Foreskin fibroblast (primary cell): ENCODE measurements at places on chromosomes 16 and 17.

GRCh38 chr17:82929011-82929622 lies 89.3 kb upstream of the ZNF750 start:
- DNase-seq, result no peak

DNA sequence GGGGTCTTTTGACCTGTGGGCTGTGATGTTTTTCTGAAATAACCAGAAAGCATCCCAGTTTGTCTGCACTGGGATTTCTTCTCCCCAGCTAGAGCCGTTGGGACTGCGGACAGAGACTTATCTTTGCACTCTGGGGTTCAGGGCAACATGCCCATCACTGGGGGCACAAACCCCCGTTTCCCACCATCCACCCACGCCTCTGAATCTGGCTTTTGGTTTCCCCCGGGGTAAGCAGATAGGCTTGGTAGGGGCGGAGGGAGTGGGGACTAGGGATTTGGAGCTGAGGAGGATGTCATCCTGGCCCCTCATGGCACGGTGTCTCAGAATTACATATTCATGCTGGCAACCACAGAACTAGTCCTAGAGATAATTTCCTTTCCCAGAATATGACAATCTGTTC lies 68.6 kb downstream of the CCDC182 start:
- DNase-seq, result no peak

- no peak for DNase-seq
Observed at GRCh38 chr17:10790491-10791401, 13.2 kb downstream of the TMEM238L start.

DNA sequence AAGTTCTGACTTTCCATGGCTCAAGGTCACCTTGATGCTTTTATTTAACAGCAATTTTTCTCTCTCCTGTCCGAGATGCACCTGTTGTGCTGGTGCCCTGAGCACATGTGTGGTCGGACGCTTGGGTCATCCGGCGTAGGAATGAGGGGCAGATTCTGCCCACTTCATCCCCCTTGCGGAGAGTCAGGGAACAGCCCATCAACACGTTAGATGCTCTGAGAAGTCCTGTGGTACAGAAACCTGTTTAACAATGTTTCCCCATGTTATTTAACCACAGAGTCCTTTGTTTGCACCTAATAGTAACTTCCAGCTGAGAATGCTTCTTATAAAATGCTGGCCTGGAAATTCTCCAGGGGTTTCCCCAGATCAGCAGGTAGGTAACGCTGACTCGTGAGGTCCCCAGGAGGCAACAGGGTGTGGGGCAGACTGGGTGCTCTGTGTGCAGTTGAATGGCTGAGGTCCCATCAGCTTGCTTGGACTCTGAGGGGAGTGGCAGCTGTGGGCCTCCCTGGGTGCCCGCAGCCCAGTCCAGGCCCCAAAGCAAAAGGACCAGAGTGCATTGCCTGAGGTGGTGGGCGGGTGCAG lies 17.8 kb downstream of the DOC2B start:
- no peak for DNase-seq

GRCh38 chr17:47200325-47200664 lies 8.9 kb upstream of the MYL4 start:
- DNase-seq, result no peak

DNA sequence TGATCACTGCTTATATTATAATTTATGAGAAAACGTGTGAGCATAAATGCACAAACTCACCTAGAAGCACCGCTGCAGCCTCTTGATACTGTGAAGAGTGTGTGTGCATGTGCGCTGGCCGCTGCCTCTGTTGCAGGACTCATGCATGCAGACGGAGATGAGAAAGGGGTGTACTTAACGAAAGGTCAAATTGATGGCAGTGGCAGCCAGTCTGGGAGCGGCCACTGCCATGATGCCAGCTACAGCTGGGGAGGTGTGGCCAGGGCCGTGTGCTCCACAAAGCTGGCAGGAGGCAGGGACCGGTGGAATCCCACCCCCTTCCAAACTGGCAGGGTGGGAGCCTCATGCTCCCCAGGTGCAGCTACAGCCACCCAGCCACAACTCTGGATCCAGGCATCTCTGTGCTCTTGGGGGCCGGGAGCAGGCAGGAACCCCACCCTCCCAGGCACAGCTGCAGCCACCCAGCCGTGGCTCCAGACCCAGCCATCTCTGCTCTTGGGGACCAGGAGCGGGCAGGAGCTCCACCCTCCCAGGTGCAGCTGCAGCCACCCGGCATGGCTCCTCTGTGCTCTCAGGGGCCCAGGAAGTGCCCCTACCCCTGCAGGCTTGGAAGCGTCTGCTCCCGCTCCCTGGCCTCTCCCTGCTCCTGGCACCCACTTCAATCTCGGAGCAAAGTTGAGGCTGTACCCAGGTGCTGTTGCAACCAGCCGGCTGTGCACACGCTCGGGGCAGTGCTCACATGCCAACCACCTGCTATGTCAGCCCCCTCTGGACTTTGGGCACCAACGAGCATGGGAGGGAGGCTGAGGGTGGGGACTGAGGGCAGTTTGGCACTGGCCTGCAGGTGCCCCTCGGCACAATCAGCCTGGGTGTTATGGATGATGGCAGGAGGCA lies 77.5 kb upstream of the CHMP6 start:
- no peak for DNase-seq

DNA sequence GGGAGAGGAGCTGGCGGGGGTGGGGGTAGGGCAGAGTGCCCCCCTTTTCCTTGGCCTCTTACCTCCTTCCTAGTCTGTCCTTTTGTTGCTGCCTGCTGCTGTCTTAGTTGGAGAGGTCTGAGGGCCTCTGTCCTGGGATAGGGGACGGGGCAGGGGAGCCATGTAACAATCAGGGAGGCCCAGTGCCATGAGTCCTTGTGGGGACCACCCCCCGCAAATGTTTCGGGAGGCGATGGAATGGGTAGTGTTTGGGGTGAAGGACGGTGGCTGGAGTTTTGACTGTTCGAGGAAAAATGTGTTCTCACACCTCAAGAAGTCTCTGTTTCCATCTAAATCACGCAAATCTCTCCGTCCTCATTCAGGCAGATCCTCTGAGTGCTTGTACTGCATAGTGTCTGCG lies 99.0 kb downstream of the OR1D5 start:
- no peak for DNase-seq

GRCh38 chr16:79728048-79728922 lies 127.7 kb upstream of the MAF start:
- DNase-seq, result no peak

GRCh38 chr17:492022-492413 lies 139.4 kb upstream of the RPH3AL start:
- no peak for DNase-seq

- DNase-seq, result no peak
Observed at GRCh38 chr17:60463157-60463835, 41.0 kb downstream of the CHCT1 start.

- peak; percentile 81 for DNase-seq
Observed at GRCh38 chr16:27529962-27530361, 19.8 kb downstream of the GTF3C1 start.

DNA sequence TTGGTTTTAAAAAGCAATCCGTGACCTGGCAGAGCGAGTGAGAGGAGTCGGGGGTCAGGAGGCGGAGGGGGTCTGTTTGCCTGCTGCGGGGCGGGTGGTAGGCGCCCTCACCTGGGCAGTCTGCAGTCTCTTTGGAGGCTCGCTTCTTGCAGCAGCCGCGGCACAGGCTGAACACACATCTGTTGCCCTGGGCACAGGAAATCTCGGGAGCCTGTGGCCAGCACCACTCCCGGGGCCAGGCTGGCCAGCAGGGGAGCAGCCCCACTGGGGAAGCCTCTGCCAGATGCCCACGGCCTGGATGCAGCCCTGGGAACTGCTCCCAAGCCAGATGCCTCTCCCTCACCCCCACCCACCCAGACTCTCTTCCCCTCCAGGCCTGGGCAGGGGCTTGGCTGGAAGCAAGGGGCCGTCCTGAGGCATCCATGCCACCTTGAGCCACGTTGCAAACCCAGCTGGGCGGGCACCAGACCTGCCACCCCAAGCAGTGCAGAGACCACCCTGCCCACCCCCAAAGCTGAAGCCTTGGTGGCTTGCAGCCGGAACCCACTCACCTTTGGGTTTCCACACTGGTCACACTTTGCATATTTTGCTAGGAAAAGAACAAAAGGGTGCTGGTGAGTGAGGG lies 6.6 kb downstream of the GPS1 start:
- no peak for DNase-seq

DNA sequence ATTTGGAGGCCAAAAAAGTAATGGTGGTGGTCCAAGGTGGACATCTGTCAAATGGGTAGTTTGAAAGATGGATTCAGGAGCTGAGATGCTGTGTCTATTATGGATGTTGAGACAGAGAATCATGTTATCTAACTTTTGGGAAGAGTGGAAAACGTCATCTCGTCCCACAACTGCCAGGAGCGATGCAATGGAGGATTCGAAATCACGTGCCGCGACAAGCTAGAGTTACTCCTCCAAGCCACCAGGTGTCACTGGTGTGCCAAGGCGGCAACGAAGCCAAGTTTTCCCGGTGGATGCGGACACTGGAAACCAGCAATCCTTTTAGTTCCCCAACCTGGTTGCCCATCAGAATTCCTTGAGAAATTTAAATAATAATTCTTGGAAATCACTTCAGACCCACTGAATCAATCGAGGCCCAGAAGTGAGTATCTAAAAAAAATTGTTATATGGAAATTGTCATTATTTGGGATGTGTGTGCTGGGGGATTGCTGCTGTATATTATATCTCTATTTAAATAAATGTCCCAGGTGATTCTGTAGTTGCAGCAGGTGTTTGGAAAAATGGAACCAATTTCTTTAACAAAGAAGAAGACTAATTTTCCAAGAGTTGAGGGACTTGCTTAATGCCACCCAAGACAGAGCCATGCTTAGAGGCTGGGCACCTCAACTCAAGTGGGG lies 206.1 kb downstream of the HAPSTR1 start:
- DNase-seq, result no peak

- DNase-seq, result no peak
Observed at GRCh38 chr17:52710363-52710901, 551.9 kb upstream of the CA10 start.

DNA sequence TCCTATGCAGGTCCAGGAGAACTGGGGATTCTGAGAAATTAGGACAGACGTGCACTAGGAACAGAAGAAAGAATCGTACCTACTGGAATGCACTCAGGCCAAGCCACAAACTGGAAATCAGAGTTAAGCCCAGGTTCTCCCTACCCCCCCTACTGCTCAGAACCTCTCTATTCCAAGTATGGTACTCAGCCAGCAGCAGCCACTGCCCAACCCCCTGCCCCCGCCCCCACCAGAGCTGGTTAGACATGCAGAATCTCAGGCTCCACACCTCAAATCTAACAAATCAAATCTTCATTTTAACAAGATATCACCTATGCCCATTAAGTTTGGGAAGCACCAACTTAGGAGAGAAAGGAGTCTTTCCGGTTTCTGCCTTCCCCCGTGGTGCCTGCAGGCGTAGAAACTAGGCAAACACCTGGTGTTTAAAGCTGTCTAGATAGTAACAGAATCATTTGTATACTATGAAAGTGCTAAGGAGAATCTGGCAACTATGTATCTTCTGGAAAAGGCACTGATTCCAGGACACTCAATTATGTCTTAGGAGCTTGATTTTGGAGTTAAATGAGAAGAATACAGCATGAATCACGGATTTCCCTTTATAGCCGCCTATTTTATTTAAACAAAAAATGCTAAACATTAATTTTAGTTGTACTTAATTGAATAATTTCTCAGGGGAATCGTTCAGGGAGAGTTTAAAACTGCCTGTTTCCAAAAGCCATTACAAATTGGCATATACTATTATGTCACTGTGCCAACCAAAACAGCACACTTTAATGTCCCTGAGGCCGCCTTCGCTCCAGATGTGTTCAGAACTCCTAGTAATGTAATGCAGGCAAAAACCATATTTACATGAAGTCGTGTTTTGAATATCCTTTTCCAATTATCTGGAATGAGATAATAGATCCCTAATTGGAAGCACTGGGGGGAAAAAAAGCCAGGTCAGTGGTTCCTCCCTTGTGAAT lies 166.5 kb downstream of the STX8 start:
- peak; percentile 31 for DNase-seq

DNA sequence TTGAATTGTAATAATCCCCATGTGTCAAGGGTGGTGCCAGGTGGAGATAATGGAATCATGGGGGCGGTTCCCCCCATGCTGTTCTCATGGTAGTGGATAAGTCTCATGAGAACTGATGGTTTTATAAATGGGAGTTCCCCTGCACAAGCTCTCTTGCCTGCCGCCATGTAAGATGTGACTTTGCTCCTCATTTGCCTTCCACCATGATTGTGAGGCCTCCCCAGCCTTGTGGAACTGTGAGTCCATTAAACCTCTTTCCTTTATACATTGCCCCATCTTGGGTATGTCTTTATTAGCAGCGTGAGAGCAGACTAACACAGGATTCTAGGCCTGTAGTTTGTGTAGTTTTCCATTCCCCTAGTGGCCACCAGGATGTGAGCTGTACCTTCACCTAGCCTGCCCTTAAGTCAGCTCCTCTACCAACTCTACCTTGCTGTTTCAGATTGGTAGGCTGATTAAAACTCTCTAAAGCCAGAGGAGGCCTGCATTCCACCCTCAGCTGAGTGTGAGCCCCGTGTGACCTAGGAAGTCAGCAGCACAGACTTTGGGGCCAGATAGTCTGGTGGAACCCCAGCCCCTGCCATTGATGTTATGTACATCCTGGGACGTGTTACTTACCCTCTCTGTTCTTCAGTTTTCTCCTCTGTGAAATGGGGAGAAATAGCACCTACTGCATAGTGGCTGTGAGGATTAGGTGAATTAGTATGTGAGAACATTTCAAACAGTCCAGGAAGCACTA lies 252.4 kb upstream of the CACNG5 start:
- no peak for DNase-seq

GRCh38 chr16:29302976-29303375 lies 103.5 kb downstream of the NPIPB11 start:
- no peak for DNase-seq

DNA sequence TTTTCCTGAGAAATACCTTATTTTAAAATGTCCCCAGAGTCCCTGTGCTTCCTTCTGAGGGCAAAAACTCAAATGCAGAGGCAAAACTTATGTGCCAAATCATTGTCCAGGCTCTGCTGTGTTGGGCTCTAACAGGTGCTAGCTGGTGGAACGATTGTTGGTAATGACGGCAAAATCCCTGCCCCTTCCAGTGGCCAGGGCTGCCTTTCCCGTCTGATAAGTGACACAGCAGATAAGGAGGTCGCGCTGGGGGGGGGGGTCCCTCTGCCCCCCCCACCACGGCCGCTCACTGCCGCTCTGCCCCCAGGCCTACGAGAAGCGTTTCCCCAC lies 29.1 kb downstream of the SEC14L5 start:
- DNase-seq, result no peak

- peak; percentile 66 for DNase-seq
Observed at GRCh38 chr16:4892361-4893102, 44.4 kb downstream of the PPL start.

DNA sequence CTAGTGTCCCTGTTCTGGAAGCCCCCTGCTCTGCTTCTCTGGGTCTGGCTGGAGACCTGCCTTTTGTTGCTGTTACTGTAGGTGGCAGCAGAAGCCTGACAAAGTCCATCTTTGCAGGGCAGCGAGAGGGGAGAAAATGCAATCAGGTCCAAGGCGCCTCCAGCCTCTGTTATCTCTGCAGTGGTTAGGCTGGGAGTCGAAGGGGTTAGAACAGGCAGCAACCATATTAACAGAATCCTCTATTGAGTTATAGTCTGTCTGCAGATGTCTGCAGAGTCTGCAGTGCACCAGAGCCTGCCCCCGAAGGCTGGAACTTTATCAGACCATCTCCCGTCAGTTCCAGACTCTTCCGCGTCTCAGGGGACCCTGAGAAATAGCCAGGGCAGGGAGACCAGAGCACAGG lies 404.9 kb upstream of the EEF2KMT start:
- no peak for DNase-seq
